A549 (cell line): ENCODE measurements at places on chromosomes 4 and X. TPM values are rescaled to one million over a fixed set of nuclear protein-coding genes. Genes with fewer than 3 reads are reported as not detected.

The ENPEP gene
- 0.09 to 0.18 TPM (median 0.12 TPM) in 3 replicates for polyA plus RNA-seq

The RASL11B gene
- 0.04 to 0.12 TPM (median 0.07 TPM) in 3 replicates for polyA plus RNA-seq

The MGST2 gene
- polyA plus RNA-seq: 44.0 to 45.7 TPM (median 45.0 TPM) in 3 replicates

The MTM1 gene
- 6.5 to 8.5 TPM (median 8.2 TPM) in 3 replicates for polyA plus RNA-seq

The DCHS2 gene
- polyA plus RNA-seq: not detected in 3 replicates

The NHSL2 gene
- polyA plus RNA-seq: 0.26 to 0.31 TPM (median 0.29 TPM) in 3 replicates

The FRG2 gene
- polyA plus RNA-seq: not detected in 3 replicates

The OTUD6A gene
- not detected in 3 replicates for polyA plus RNA-seq

The RAI2 gene
- polyA plus RNA-seq: not detected in 3 replicates

The ZCCHC18 gene
- 0.14 to 0.22 TPM (median 0.19 TPM) in 3 replicates for polyA plus RNA-seq

The DRP2 gene
- 0.36 to 0.58 TPM (median 0.45 TPM) in 3 replicates for polyA plus RNA-seq

The SLC6A14 gene
- not detected in 3 replicates for polyA plus RNA-seq
